ENCODE measurements at places on chromosomes 5 and 9. TPM values are rescaled to one million over a fixed set of nuclear protein-coding genes. Genes with fewer than 3 reads are reported as not detected.

GRCh38 chr9:82651474-82651873 is 411.5 kb downstream of the RASEF start:
- no peak for DNase-seq

GRCh38 chr9:75823151-75823550 is 67.3 kb upstream of the PCSK5 start:
- no peak for DNase-seq

INSL4 gene
- not detected for total RNA-seq

- DNase-seq, result no peak
These were observed 22.9 kb upstream of the CAVIN4 start for GRCh38 chr9:100554935-100555401.

DNA sequence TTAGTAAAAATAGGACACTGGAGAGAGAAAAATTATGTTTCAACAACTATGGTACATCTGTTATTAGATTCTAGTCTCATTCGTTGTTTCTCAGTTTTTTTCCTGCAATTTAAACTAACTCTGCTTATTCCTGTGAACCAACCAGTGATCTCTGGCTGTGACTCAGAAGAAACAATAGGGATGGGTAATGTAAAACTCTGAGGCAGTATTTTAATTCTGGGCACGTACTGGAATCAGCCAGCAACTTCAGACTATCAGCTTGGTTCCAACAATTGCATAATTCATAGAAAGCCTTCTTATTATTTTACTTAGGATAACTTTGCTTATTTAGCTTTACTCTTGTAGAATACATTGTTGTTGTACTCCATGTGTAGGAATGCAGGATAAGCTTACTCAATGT is 28.8 kb downstream of the MLLT3 start:
- DNase-seq, result no peak

GRCh38 chr5:169944115-169944514 is 36.2 kb downstream of the INSYN2B start:
- no peak for DNase-seq

- no peak for DNase-seq
These were observed 27.7 kb downstream of the FGF10 start for GRCh38 chr5:44361342-44362001.

Data from frontal cortex (tissue), 4 donors.